Suppressor macrophage treated with lipopolysaccharide for 1 hour (primary cell): ENCODE measurements at places on chromosomes 7 and 10.

GRCh38 chr10:124997306-124997705, 55.4 kb downstream of the ZRANB1 start:
- no peak for DNase-seq

DNA sequence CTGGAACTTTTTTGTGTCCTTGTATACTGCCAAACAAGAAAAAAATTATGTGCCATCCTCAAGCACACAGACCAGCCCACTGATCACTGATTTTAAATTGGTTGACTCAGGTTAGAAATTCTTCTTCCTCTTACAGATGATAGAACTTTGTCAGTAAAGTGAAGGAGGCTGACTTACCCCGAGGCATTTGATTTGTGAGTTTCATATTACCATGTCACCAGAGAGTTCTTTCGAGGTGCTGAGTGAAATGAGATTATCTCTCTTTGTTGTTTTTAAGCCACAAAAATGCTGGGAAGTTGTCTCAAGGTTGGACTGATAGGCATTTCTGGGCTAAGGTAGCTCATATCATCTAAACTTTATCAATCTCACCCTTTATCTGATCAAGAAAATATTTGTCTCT, 78.8 kb upstream of the FAM180A start:
- DNase-seq = no peak

DNA sequence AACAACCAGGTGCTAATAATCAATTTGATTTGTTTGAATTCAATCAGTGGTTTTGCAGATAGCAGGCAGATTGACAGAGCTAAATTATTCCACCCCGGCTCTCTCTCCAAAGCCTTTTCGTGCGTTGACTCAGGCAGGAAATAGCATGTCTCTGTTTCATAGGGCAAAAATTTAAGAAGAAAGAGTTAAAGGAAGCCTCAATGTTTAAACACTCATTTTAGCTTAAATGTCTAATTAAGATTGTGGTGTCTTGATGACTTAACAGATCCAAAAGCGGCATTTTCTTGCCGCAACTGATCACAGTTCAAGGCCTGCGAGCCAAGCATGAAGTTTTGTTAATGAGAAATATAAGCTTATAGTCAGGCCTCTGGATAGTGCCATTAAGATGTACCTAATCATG, 1051.1 kb upstream of the AUTS2 start:
- DNase-seq = no peak

- no peak for DNase-seq
These were observed 310.4 kb downstream of the CTNNA3 start for GRCh38 chr10:67385566-67385965.

DNA sequence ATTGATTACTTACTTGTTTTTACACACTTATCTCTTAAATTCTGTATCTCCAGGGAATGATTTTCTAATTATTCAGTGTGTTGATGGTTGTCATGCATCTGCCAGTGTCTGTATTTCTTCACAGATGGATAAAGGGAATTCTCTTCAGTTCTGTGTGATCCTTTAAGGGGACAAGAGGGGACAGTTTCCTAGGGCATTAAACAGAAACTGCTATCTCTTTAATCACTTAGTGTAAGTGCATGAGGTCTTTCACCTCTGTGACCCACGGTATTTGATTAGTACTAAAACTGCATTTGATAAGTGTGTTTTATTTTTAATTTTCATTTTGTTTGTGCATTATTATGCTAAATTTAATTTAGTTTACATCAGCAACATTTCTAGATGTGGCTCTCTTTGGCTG, 26.6 kb upstream of the SEMA3D start:
- DNase-seq = no peak

GRCh38 chr7:141263508-141263907, 189.6 kb downstream of the TMEM178B start:
- no peak for DNase-seq

DNA sequence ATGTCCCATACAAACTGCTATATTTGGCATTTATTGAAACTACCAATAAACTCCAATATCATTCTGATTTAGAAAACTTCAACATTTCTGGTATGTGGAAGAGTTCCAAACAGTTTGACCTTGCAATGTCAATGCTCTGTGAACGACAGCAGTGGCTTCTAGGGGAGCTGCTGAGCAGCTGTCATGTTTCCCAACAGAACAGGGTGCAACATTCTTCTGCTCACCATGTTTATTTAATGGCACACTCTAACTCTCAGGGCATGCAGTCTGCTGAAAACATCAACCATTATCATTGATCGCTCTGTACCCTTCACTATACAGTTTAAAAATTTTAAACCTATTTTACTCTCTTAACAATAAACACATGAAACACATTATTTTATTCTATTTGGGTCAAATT, 25.9 kb downstream of the LMOD2 start:
- DNase-seq = no peak

- no peak for DNase-seq
These were observed 29.7 kb downstream of the IMMP2L start for GRCh38 chr7:111532625-111533024.

- DNase-seq = no peak
These were observed 36.3 kb downstream of the CALML3 start for GRCh38 chr10:5560817-5561703.

DNA sequence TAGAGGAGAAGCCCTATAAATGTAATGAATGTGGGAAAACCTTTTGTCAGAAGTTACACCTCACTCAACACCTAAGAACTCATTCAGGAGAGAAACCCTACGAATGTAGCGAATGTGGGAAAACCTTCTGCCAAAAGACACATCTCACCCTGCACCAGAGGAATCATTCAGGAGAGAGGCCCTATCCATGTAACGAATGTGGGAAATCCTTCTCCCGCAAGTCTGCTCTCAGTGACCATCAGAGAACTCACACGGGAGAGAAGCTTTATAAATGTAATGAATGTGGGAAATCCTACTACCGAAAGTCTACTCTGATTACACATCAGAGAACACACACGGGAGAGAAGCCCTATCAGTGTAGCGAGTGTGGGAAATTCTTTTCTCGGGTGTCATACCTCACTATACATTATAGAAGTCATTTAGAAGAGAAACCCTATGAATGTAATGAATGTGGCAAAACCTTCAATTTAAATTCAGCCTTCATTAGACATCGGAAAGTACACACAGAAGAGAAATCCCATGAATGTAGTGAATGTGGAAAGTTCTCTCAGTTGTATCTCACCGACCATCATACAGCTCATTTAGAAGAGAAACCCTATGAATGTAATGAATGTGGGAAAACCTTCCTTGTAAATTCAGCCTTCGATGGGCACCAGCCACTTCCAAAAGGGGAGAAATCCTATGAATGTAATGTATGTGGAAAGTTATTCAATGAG, 18.9 kb downstream of the RBAK start:
- no peak for DNase-seq

DNA sequence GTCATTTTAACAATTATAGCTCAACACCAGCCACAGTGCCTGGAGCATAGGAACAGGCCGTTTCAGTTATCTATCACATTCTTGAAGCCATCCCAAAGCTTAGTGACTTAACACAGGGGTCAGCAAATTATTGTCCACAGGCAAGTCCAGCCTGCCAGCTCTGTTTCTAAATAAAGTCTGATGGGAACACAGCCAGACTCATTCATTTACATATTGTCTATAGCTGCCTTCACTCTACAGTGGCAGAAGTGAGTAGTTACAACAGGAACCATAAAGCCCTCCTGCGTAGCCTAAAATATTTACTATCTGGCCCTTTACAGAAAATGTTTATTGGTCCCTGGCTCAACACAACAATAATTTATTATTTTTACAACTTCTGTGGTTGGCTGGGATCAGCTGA, 407.5 kb upstream of the AUTS2 start:
- no peak for DNase-seq

GRCh38 chr7:135317676-135318325, 84.2 kb downstream of the STRA8 start:
- DNase-seq = no peak

- DNase-seq = no peak
These were observed 123.2 kb downstream of the GALNT11 start for GRCh38 chr7:152148706-152149105.

- DNase-seq = no peak
These were observed 258.2 kb upstream of the SORCS1 start for GRCh38 chr10:107422681-107423080.

GRCh38 chr10:33800545-33800944, 466.1 kb upstream of the NRP1 start:
- no peak for DNase-seq

GRCh38 chr10:79347894-79348639, 798 bp downstream of the PPIF start:
- DNase-seq = peak; percentile 82

DNA sequence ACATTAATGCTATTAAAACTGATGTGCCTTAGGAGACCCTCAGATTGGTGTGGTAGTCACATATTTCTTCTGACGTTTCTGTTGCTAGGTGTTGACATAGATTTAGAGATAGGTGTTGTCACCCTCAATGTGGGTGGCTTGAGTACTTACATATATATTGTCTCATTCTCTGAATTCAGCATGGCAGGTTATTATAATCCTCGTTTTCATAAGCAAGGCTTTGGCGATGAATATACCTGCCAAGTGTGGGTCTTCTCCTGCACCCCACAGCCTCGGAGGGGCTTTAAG, 7.0 kb downstream of the FBH1 start:
- no peak for DNase-seq
